Activated effector memory CD4-positive, alpha-beta T cell treated with Interleukin-2 at 50 U/mL for 16 hours (primary cell): ENCODE measurements at places on chromosomes 1 and 21.
A peak's percentile ranks its signal among the peaks of the same experiment; 100 is the strongest.

DNA sequence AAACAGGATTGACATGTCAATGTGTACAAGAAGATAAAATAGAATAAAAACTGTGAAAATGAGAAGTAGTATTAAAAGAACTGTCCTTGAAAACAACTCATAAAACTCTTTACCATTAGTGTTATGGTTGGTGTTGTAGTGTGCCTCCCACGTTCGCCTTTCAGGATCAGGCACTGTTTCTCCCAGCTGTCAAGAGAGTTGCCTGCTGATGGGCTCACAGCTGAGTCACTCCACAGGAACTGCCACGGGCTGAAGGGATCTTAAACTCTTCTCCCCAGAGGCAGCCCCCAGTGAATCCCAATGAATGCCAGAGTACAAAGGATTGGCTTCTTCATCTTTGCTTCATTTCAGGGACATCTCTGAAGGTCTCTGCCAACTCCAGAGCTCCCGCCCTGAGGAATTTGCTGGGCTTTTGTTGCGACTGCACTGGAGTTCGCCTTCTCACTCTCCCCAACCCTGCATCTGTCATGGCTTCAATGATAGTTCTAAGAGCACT is 119.6 kb downstream of the ADGRL2 start:
- no peak for DNase-seq

GRCh38 chr21:42189860-42190485 is 29.0 kb upstream of the ABCG1 start:
- no peak for DNase-seq

- DNase-seq, result no peak
Measured at GRCh38 chr21:37842163-37842919, 73.9 kb downstream of the KCNJ6 start.

DNA sequence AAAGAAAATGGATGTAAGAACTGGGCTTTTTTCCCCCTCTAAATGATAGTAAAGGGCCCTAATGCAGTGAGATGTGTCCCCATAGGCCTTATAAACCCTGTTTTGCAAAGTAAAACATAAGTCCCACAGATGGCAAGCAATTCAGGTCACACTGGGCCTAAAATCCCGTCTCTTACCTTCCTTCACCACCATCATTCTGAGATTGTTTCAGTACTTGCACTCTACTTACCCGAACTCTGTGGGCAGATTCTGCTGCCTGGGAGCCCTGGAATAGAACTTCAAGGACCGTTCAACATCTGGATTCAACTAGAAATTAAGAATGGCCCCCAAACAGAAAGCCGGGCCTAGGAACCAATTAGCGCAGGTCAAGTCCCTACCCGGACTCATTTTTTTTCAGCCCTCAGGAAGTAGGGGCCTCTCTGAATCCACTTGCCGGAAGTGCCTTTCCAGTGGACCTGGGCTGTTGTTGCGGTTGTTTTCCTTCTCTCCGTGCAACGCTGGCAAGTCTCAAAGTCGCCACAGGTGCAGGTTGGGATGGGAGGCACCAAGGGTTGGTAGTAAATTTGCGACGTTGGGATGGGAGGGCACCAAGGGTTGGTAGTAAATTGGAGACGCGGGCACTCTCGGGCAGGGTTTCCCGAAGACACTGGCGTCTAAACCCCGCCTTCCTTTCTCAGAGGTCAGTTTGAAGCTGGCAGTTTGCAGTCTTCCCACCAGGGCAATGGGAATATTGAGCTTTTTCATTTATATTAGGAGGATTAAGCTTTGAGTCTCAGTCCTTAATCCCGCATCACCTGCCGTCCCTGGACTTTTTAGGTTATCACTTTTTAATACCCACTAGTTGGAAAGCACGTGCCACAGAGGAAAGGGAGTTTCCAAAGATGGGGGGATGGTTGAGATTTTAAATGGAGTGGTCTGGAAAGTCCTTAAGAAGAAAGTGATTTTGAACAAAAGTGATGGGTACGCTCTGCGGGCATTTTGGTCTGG is at the start of gene TMEM69:
Gene TMEM69, plus strand, starts transcription at position 428 of the 987 bp plus-strand sequence. CDS start 2,888 bp downstream, outside the sequence.
- DNase-seq, result peak; percentile 70

GRCh38 chr21:32338209-32338921 is 39.7 kb downstream of the MRAP start:
- DNase-seq, result no peak

- no peak for DNase-seq
Measured at GRCh38 chr1:202589190-202589930, 120.9 kb downstream of the SYT2 start.

DNA sequence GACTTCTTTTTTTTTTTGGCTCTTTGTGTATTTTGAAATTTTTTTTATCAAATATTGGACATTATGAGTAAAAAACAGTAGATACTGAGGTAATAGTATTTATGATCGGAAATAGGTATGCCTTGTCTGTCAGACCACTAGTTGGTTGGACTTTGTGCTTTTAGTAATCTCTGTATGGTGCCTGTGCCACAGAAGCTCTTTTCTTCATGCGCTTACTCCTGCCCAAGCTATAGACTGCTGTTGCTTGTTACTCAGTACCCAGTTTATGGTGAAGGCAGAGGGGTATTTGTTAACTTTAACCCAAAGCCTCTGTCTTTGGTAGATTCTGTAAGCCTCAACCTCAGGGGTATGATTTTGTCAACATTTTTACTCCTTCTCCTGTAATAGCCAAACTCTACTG is 8.6 kb downstream of the SLC30A7 start:
- DNase-seq, result no peak

GRCh38 chr1:191065346-191065745 is 587.7 kb upstream of the BRINP3 start:
- DNase-seq, result no peak

DNA sequence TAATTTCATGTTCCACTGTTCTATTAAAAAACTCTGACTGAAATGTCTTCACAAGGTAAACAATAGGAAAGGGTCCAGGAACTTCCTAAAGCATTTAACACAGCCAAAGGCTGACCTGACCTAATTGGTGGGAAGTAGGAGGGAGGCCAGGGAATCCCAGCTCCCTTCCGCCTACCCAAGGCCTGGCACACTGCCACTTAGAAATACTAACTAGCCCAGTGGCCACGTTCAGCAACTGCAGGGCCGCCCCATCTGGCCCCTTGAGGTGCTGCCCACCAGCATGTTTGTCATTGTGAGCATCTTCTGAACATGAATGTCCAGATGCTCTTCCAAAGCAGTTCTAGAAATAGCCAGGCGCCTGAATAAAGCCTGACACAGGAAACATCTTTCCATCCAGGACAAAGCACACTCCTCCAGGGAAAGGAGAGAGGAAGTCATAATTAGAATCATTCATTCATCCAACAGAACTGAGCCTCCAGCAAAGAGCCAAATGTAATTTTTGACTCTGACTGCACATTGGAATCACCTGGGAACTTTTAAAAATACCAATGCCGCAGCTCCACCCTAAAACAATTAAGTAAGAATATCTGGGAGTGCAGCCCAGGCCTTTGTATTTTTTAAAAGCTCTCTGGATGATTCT is 44.6 kb upstream of the BCL9 start:
- DNase-seq, result no peak

DNA sequence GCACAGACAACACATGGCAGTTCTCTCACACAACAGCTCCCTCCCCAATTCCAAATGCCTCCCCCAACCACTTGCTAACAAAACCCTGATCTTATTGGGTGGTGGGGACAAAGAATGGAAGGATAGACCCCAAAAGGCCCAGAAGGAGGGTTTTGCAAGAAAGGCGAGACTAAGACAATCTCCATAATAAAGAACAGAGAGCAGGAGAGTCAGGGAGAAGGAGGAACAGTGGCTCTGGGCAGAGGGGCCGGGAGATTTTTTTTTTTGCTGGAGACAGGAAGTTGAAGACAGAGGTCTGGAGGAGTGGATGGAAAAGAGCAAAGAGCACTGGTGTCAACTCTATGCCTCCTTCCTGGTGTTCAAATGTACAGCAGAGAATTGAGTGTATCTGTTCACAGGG is 6.5 kb upstream of the C1QA start:
- no peak for DNase-seq

- no peak for DNase-seq
Measured at GRCh38 chr21:36915014-36915695, 51.3 kb downstream of the HLCS start.

GRCh38 chr1:243850452-243851256 is 611 bp upstream of the AKT3 start:
- DNase-seq, result peak; percentile 78

- no peak for DNase-seq
Measured at GRCh38 chr21:21188513-21189195, 190.4 kb downstream of the NCAM2 start.

DNA sequence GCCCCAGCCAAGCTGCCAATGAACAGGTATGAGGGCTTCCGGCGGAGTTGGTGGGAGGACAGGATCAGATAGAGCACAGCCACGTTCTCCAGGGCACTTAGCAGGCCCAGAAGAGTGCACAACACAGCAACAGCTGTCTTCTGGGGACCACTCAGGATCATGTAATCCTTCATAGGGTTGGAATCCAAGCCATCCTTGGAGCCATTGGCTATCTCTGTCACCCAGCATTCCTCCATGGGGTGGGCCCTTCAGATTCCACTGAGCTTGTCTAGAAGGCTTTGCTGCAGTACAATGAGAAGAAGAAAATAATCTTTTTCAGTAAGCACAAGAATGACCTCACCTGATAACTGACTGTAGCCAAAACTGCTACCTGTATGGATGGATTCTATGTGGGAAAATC is 7.3 kb upstream of the FUCA1 start:
- no peak for DNase-seq

DNA sequence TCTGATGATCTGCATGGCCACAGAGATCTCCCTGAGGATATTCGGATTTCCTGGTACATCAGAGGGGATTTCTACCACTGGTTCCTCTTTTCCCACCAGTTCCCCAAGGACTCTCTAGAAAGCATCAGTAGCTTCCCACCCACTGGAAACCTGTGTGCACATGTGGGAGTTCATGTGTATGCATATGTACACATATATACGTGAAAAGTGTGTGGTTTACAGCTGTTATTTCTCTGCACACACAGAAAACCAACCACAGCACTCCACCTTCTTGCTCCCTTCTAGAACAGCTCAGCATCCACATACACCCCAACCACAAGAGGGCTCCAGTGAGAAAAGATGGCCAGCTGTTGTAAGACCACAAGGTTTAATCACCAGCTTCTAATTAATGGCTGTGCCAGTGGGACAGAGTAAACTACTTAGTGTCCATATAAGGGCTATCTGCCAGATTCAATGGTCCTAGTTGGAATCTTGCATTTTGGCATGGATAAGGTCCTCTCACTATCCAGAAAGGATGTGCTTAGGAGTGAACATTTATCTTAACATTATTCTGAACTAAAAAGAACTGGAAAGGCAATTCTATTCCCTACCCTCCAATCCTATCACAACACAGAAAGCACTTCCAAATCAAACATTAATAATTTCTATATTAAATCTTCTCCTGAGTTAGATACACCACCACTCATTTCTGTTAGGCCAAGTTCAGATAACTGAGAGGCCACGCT is 24.1 kb downstream of the GPR3 start:
- DNase-seq, result no peak

DNA sequence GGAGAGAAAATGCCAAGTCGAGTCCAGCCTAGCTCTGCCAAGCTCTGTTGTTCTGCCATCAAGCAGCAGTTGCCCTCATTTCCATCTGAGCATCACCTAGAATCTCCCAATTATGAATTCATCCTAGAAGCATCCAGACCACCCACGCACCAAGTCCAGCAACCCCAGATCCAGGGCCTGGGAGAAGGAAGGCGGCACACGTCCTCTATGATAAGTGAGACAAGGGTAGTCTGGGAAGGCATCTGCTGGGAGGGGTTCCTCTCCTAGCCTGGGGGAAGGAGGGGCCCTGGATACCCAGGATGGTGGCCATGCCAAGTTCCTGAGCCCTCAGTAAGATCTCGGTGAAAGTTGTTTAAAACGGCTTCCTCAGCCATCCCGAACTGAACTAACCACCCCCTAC is 70.7 kb downstream of the VWA5B1 start:
- no peak for DNase-seq

GRCh38 chr1:23792151-23792945 is 1.4 kb downstream of the LYPLA2 start:
- DNase-seq, result no peak

DNA sequence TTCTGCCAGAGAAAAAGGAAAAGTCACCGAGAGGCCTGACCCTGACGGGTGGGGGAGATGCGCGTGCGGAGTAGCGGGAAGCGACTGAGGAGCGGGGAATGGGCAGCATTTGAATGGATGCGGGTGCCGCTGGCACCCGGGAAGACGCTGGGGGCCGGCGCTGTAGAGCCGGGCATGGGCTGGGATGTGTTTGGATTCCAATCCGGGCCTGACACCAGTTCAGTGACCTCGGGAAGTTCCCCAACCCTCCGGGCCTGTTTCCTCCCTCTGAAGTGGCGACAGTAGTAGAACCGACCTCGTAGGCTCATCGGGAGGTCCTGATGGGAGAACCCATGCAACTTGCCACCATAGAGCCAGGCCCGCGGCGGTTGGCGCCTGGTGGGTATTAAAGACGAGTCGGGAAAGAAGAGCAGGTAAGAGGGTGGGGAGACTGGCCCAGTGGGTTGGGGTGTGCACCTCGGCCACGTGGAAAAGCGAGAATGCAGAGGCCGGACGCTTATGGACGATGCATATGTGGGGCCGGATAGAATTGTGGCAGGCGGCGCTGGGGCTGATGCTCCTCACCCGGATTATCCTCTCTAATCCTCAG is 642 bp upstream of the SLC16A1 start:
- peak; percentile 27 for DNase-seq

GRCh38 chr1:25771221-25772114 is 28.5 kb upstream of the SELENON start:
- DNase-seq, result no peak

DNA sequence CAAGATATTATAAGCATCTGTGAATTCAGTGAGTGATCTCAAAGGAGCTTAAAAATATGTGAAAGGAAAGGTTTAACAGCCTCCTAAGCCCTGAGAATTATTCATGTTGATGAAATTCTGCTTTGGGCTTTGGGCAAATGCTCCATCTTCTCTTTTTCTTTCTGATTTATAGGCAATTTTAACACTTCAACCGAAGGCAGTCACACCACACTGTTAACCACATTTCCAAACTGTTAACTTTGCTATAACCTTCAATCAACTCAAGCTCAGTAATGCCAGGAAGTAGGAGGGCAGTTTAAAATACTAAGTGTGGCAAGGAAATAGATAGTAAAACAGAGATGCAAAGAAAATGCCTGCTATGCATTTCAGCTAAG is 54.4 kb upstream of the NEK7 start:
- DNase-seq, result no peak

GRCh38 chr1:222920169-222920568 is 105.3 kb downstream of the DISP1 start:
- no peak for DNase-seq

GRCh38 chr1:201350884-201351283 is 26.6 kb downstream of the TNNT2 start:
- DNase-seq, result no peak

- DNase-seq, result no peak
Measured at GRCh38 chr1:114274621-114275317, 121.1 kb upstream of the SYT6 start.

- no peak for DNase-seq
Measured at GRCh38 chr21:34706337-34706736, 37.5 kb downstream of the CLIC6 start.

DNA sequence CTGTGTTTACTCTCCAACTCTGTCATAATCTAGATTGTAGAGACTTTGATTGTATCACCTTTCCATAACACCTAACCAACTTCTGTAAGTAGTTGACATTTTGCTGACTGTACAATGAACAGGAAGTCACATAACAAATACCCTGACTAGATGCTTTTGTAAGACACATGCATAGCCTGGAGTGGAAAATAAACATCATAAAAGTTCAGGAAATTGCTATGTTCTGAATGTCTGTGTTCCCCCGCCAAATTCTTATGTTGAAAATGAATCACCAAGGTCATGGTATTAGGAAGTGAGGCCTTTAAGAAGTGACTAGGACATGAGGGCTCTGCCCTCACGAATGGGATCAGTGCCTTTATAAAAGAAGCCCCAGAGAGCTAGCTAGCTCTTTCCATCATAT is 40.4 kb upstream of the ZSWIM5 start:
- no peak for DNase-seq

- DNase-seq, result no peak
Measured at GRCh38 chr1:10910681-10911489, 101.6 kb upstream of the TARDBP start.
